ENCODE measurements at places on chromosomes 3 and 15. TPM values are rescaled to one million over a fixed set of nuclear protein-coding genes. Genes with fewer than 3 reads are reported as not detected.

PLIN1 gene
- 0.12 TPM for total RNA-seq

GRCh38 chr3:43478118-43478785 is 143.6 kb downstream of the ANO10 start:
- DNase-seq: no peak
- H3K36me3 ChIP-seq: peaks cover 20% of the 10 kb centered on the region
- peak overlapping the region; percentile 86 for H3K27ac ChIP-seq
- peaks cover 18% of the 10 kb centered on the region for H3K4me1 ChIP-seq
- H3K4me3 ChIP-seq: no peak overlapping the region

GRCh38 chr3:188026191-188026968 is 127.6 kb upstream of the LPP start:
- no peak overlapping the region for H3K4me3 ChIP-seq
- H3K27me3 ChIP-seq: no peaks in the 10 kb centered on the region
- H3K27ac ChIP-seq: no peak overlapping the region
- H3K36me3 ChIP-seq: no peaks in the 10 kb centered on the region
- DNase-seq: no peak
- no peaks in the 10 kb centered on the region for H3K4me1 ChIP-seq

GRCh38 chr15:92079647-92080255 is 226.2 kb downstream of the SLCO3A1 start:
- no peaks in the 10 kb centered on the region for H3K27me3 ChIP-seq
- peaks cover 14% of the 10 kb centered on the region for H3K4me1 ChIP-seq
- H3K27ac ChIP-seq: no peak overlapping the region
- DNase-seq: no peak

GRCh38 chr3:106214641-106215040 is 345.8 kb upstream of the CBLB start:
- peak overlapping the region; percentile 78 for H3K27ac ChIP-seq
- H3K27me3 ChIP-seq: no peaks in the 10 kb centered on the region
- H3K36me3 ChIP-seq: peaks cover 48% of the 10 kb centered on the region
- no peak for DNase-seq

DNA sequence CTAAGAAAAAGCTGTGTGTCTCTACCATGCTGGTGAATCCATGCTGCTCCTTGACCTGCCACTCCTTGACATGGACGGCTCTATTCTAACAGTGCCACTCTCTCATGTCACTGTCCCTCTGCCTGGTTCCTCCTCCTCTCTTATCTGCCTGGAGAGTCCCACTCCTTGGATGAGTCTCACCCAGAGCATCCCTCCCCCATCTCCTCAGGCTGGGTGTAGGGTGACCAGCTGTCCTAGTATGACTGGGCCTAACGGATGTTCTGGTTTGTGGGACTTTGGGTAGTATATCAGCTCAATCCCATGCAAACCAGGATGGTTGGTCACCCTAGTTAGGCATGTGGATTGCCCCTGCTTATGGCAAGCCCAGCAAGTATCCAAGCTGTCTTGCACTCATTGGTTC is 54.3 kb downstream of the LIPC start:
- no peak overlapping the region for H3K4me3 ChIP-seq
- H3K36me3 ChIP-seq: peaks cover 31% of the 10 kb centered on the region
- peak overlapping the region; percentile 95 for H3K27ac ChIP-seq
- DNase-seq: peak; percentile 73
- H3K4me1 ChIP-seq: peaks cover 52% of the 10 kb centered on the region

- peaks cover 1% of the 10 kb centered on the region for H3K36me3 ChIP-seq
- no peak overlapping the region for H3K27ac ChIP-seq
- no peak for DNase-seq
Observed at GRCh38 chr15:80780416-80781221, 1.4 kb downstream of the CEMIP start.

AHSG gene
- total RNA-seq: not detected

GRCh38 chr3:126394179-126394976 is at the start of gene CFAP100:
Gene CFAP100, plus strand, starts transcription at chr3:126394909. Its CDS starts 1,092 bp downstream, at chr3:126396001.
- no peak for DNase-seq
- no peaks in the 10 kb centered on the region for H3K36me3 ChIP-seq
- no peak within 1 kb of the TSS for H3K4me3 ChIP-seq
- H3K27ac ChIP-seq: no peak within 1 kb of the TSS
- H3K27me3 ChIP-seq: peaks cover 51% of the 10 kb centered on the region
- peaks cover 13% of the 10 kb centered on the region for H3K4me1 ChIP-seq

DNA sequence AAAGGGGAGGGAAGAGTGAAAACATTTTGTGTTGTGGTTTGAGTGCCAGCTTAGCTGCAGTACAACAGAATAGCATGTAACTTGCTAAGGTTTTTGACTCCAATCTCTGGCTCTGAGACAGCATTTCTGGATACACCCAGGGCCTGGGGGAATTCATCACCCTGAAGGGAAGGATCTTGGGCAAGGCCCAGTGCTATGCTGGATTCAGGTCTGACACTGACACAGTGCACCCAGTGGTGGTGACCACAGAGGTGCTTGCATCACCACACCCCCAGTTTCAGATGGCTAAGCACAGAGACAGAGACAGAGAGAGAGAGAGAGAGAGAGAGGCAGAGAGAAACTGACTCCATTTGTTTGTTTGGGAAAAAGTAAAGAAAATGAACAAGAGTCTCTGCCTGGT is 74.1 kb upstream of the KBTBD8 start:
- H3K4me1 ChIP-seq: no peaks in the 10 kb centered on the region
- peaks cover 14% of the 10 kb centered on the region for H3K27me3 ChIP-seq
- no peaks in the 10 kb centered on the region for H3K36me3 ChIP-seq
- no peak overlapping the region for H3K4me3 ChIP-seq
- no peak for DNase-seq
- H3K27ac ChIP-seq: no peak overlapping the region

DNA sequence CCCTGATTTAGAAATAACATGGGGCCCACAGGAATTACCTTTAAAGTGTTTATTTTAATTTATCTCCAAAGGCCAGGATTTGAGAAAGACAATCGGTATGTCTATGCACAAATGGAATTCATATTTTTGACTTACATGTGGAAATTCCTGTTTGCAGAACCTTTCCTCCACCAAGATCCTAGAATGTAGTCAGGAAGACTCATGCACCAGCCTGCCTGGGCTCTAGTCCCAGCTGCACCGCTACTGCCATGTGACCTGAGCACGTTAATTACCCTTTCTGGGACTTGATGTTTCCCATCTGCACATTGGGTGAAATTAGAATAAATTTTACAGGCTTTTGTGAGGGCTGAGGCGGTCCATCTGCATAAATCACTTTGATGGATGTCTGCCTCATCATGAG is 194.2 kb downstream of the ATP10A start:
- H3K27me3 ChIP-seq: peaks cover 27% of the 10 kb centered on the region
- no peak overlapping the region for H3K4me3 ChIP-seq
- no peaks in the 10 kb centered on the region for H3K4me1 ChIP-seq
- H3K27ac ChIP-seq: no peak overlapping the region

DNA sequence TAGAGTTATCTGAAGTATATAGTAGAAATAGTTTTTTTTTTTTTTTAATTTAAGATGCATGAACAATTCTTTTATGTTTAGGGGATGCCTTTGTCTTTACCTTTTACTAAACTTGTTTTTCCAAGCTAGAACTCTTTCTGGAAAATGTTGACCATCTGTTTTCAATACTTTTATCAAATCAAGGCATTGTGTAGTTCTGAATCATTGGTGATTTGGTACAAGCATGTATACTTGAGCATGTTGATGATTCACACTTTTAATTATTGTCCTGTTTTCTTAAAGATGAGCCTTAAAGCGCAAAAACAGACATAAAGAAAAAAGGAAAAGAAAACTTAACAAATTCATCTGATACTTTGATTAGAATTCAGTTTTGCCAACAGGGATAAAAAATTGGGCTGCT is 28.3 kb downstream of the PDCD6IP start:
- H3K4me1 ChIP-seq: no peaks in the 10 kb centered on the region
- H3K27me3 ChIP-seq: no peaks in the 10 kb centered on the region
- no peak for DNase-seq

ERICH6 gene
- total RNA-seq: not detected

DNA sequence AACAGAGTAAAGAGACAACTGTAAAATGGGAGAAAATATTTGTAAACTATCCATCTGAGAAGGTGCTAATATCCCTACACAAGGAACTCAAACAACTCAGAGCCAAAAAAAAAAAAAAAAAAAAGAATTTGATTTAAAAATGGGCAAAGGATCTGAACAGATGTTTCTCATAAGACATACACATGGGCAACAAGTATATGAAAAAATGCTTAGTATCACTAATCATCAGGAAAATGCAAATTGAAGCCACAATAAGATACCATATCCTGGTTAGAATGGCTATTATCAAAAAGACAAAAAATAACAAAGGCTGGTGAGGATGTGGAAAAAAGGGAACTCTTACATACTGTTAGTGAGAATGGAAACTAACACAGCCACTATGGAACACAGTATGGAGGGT is 36.2 kb downstream of the TXNRD3 start:
- H3K36me3 ChIP-seq: peaks cover 2% of the 10 kb centered on the region
- no peak for DNase-seq
- H3K27ac ChIP-seq: no peak overlapping the region
- H3K4me3 ChIP-seq: no peak overlapping the region
- H3K4me1 ChIP-seq: peaks cover 8% of the 10 kb centered on the region

DNA sequence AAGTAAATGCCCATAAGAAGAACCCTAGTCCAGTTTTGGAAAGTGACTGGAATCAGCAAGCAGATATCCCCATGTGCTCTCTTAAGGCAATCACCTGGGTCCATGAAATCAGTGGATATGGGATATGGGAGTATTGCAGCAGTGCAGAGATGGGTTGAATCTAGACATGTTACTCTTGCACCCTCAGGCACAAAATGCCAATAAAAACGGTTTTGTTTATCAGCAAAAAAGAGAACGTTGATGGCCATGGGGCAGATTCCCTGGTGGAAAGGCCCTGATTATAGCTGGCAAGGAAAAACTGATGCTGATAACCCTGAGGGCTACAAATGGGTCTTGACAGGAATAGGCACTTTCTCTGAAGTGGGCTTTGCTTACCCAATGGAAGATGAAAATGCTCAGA is 380.2 kb upstream of the SEMA6D start:
- no peaks in the 10 kb centered on the region for H3K36me3 ChIP-seq
- no peak overlapping the region for H3K4me3 ChIP-seq
- no peaks in the 10 kb centered on the region for H3K27me3 ChIP-seq
- DNase-seq: no peak
- H3K4me1 ChIP-seq: no peaks in the 10 kb centered on the region
- H3K27ac ChIP-seq: no peak overlapping the region

CCRL2 gene
- total RNA-seq: 10.0 TPM

DNA sequence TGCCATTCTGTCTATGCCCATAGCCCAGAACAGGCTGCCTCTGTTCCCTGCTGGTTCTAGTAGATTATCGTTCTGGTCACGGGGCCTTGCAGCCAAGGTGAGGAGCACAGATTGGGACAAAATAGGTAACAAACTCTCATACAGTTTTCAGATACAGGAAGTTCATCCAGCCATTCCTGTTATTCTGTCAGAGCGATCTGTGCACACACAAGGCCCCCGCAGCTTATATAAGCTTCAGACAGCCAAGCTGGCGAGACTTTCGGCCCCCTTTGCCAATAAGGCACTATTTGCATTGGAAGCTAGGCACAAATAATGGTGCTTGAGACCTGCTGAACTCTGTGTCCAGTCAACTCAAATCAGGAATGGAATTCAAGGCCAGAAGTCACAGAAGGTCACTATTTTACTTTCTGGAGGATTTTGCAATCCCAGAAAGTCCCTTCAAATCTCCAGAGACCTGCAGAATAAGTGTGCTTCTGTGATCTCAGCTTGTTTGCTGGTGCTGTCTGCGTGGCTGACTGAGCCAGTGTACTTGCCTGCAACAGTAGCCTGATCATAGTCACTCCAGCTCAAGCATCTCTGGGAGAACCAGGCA is 69.4 kb downstream of the BFSP2 start:
- H3K4me3 ChIP-seq: no peak overlapping the region
- no peaks in the 10 kb centered on the region for H3K27me3 ChIP-seq
- H3K4me1 ChIP-seq: peaks cover 25% of the 10 kb centered on the region
- H3K36me3 ChIP-seq: no peaks in the 10 kb centered on the region
- no peak overlapping the region for H3K27ac ChIP-seq

MINAR1 gene
- 0.99 TPM for total RNA-seq

GRCh38 chr3:131036200-131036816 is 9.6 kb downstream of the NEK11 start:
- peaks cover 11% of the 10 kb centered on the region for H3K4me1 ChIP-seq
- H3K36me3 ChIP-seq: peaks cover 1% of the 10 kb centered on the region

- H3K27me3 ChIP-seq: peaks cover 30% of the 10 kb centered on the region
- peaks cover 14% of the 10 kb centered on the region for H3K4me1 ChIP-seq
- DNase-seq: no peak
- no peak overlapping the region for H3K27ac ChIP-seq
Observed at GRCh38 chr3:37506956-37507535, 332.7 kb upstream of the LRRFIP2 start.

GRCh38 chr3:167166012-167166411 is 214.1 kb downstream of the ZBBX start:
- no peak overlapping the region for H3K4me3 ChIP-seq
- H3K27me3 ChIP-seq: no peaks in the 10 kb centered on the region
- no peak overlapping the region for H3K27ac ChIP-seq
- no peak for DNase-seq
- no peaks in the 10 kb centered on the region for H3K4me1 ChIP-seq

Data from activated CD8-positive, alpha-beta memory T cell treated with anti-CD3 and anti-CD28 coated beads, Interleukin-2, amount 10 ng/mL, durations not matched to agents 7 days and 5 days (primary cell).